Mesenchymal stem cell (in vitro differentiated cells and primary cell): ENCODE measurements at places on chromosomes 2 and 18.

DNA sequence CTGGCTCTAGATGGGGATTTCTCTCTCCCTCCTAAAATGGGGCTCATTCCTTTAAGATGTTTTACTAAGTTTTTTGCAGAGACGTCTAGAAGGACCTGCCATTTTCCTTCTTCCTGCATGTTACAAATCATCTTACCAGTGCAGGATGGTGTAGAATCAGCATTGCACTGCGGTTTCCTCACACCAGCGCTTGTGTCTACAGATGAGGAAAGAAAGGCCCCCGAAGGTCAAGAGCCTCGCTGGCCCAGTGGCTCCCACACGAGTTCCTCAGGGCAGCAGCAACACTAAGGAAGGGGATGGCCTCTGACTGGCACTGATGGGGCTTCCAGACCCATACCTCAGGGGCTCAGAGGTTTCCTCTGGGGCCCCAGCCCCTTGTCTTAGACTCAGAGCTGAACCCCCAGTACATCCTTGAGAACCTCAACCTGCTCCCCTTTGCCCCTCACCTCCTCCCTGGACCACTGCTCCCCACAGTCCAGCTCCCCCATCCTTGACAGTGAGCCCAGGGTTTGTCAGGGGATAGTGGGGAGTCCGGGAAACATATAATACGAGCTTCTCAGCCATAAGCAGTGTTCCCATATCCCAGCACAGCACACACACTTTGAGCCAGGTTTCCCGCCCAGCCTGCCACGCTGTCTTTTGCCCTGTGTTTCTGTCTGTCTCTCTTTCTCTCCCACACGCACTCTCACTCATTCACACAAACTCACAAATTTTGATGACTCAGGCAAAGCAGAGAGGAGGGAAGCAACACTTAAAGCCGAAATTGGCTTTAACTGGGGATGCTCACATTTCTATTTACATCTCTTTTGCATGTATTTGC is 29.4 kb downstream of the ZFP36L2 start:
- DNase-seq, result peak; percentile 74

DNA sequence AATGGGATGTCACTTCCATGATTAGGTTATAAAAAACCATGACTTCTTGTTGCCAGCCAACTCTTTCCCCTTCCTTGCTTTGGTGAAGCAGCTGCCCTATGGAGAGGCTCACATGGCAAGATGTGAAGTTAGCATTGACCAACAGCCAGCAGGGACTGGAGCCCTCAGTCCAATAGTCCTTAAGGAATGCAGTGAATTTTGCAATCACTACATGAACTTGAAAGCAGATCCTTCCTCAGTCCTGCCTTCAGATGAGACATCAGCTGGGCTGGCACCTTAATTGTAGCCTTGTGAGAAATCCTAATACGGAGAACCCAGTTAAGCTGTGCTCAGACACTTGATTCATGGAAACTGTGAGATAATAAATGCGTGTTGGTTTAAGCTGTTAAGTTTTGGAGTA is 61.8 kb downstream of the ATP8B1 start:
- DNase-seq, result no peak

DNA sequence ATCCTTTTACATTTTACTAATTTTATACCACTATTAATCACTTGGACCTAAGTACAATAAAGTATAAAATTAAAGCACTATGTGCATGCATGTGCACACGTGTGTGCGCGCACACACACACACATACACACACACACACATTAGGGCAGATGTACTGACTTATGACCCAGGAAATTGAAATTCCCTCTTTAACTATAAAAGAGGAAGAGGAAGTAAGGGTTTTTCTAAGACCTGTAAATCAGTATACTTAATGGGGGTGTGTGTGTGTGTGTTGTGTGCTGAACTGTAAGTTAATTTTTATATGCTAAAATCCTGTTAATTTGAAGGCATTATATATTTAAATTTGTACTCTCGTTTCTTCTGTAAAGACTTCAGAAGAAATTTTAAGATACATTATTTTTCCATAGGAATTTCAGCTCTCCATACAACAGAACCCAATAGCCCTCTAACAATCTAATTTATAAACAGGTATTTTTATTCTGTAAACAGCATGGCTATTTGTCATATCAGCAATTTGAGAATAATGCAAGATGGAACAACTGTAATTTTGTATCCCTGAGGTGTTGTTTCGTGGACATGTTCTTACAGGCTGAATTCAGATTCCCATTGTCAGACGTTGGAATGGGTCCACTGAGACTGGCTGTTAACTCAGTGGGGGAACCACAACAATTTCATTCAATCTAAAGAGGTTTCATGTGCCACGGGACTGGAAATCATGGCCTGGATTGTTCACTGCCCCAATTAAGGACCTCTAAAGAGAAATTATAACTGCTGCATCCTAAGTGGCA is 90.9 kb downstream of the PLA2R1 start:
- DNase-seq, result no peak

- DNase-seq, result no peak
These were observed 36.9 kb downstream of the UNC80 start for GRCh38 chr2:209808521-209808920.

DNA sequence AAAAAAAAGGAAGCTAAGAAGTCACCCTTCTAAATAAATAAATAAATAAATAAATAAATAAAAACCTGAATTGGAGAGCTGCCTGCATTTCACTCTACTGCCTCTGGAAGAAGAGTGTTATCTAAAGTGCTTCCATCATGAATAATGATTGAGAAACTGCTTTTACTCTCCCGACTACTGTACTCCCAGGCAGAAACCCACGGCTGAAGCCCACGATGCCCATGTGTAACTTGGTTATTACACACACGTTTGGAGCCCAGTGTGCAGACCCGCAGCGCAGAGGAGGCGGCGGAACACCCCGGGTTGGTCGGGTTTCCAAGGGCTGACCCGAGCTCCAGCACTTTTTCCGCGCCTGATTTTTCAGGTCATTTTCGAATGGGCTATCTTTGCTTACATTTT is 697 bp upstream of the SPATS2L start:
- peak; percentile 81 for DNase-seq

DNA sequence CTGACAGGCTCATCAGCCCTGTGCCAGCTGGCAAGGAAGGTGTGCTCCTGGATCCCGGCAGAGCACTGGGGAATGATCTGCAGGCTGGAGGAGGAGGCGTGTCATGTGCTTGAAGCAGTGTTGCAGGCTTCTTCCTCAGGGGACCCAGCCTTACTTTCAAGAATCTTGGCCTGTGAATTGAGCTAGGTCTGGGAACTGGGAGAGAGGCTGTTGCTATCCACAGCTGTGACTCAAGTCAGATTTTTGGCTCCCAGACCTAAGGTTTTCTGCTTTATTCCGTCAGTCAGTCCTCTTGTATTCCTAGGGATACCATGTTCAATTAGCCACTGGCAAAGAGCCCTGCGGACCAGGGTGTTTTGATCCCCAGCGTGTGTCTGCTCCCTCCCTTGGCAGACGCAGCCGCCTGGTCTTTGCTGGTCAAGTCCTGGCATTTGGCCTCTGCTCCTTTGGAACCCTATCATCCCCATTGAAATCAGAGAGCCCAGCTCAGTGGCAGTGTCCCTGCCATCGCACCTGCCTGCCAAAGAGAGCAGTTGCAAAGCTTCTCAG is 32.4 kb downstream of the ASB1 start:
- no peak for DNase-seq

GRCh38 chr18:7459851-7460770 is 107.0 kb upstream of the PTPRM start:
- DNase-seq, result no peak

DNA sequence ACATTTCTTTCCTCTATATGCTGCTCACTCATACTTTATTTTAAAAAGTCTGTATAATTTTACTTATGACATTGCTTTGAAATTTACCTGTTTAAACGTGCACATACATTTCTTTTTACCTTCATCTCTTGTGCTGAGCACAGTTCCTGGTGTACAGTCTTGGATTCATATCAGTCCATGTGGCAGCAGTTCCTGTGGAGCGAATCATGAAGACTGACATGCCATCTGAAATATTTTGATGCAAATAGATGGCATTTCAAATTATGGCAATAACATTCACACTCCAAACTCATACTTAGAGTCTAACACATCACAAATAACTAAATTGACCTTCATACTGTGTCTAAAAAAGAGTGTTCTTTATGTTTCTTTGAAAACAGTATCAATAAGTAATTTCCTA is 90.3 kb upstream of the CDH2 start:
- DNase-seq, result no peak

DNA sequence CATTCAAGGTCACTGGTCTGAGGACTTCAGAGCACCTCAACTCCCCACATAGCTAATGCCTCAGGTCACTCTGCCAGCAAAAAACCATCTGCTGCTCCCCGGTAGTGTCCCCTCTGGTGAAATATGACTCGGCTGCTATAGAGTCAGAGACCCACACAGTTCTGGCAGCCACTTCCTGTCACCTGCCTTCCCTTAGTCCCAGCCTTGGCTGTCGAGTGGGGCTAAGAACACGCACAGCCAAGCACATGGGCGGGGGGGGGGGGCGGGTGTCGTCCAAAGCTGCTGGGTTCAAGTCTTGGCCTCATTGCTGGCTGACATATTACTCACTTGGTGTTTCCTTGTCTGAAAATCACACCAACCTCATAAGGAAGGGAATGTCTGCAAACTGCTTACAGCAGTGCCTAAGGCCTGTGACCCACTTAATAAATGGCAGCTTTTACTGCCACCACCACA is 37.5 kb downstream of the POLR1A start:
- DNase-seq, result peak; percentile 44

DNA sequence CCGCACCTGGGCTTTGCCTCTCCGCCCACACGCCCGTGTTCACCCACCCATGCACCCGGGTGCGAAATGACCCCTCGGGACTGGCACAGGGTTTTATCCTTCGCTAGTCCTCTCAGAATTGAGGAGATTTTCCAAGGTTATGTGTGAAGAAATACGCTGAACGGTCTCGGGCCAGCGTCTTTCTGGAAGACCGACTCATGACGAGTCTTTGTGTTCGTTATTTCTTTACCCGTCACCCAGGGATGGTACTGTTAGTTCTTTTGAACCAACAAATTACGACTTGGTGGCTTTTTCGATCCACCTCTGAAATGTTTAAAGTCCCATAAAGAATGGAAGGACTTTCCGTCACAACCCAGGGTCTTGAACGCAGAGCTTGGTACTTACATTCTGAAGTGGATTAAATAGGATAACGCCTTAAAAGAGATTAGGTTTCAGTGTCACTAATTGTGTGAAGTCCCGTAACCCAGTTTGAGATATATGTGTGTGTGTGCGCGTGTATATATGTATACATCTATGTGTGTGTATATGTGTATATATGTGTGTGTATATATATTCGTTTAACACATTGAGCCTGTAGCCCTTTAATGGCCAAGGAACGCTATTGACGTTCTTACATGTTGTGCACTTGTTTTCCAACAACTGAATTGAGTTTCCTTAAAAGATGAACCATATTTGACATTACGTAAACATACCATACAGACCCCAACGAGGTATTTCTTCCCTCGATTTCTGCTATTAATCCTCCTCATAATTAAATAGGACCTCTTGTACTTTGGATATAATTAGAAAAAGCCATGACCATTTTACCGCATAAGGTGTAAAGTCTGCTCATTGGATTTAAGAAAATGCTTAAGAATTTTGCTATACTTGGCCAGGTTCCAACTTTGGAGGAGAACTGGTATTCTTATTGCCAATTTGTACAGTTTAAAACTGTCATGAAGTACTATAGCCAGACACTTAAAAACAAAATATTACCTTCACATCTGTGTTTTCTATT is 889 bp downstream of the ZC3H15 start:
- no peak for DNase-seq

DNA sequence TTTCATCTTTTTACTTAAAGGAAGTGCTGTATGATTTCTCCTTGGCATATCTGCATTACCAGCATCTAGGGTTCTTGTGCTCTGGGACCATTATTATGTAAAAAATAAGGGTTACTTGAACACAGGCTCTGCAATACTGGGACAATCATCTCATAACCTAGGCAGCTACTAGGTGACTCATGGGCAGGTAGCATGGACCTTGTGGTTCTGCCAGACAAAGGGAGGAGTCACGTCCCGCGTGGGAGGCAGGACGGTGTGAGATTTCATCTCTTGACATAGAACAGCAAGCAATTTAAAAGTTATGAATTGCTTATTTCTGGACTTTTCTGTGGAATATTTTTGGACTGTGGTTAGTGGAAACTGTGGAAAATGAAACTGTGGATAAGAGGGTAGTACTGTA is 34.1 kb downstream of the ASAP2 start:
- no peak for DNase-seq

GRCh38 chr2:239349453-239350135 is 51.2 kb downstream of the HDAC4 start:
- no peak for DNase-seq

DNA sequence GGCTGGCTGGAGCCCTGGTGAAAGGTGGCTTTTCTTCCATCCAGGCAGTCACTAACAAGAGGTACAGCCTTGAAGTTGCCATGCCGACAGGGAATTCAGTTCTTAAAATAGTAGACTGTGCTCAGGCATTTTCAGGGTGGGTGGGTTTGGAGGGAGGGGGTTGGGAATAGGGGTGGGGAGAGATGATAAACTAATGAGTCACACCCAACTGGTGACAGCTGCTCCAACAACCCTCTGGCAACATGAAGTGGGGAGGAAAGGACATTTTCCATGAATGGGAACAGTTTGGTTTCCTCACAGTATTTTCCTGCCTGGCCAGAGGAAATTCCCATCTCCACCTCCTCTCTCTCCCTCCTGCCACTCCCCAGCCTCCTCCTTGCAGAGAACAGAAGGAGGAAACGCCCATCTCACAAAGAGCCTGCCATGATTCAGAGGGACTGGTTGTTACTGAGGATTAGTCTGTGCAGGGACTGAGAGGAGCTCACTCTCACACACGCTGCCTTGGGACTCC is 113.0 kb upstream of the SLC1A4 start:
- DNase-seq, result peak; percentile 91

GRCh38 chr2:109475531-109476210 is 138.1 kb downstream of the SEPTIN10 start:
- peak; percentile 35 for DNase-seq
